Spleen (tissue), 13 donors: ENCODE measurements at places on chromosomes 1 and 21. TPM values are rescaled to one million over a fixed set of nuclear protein-coding genes. Genes with fewer than 3 reads are reported as not detected.

RAD54L gene
- 3.3 TPM for total RNA-seq

IQGAP3 gene
- total RNA-seq = 0.57 TPM

CHTOP gene
- 84.6 TPM for total RNA-seq

NTNG1 gene
- total RNA-seq = 1.3 TPM

YTHDF2 gene
- 57.0 TPM for total RNA-seq
